ENCODE measurements at places on chromosomes 4 and X. TPM values are rescaled to one million over a fixed set of nuclear protein-coding genes. Genes with fewer than 3 reads are reported as not detected.
A peak's percentile ranks its signal among the peaks of the same experiment; 100 is the strongest.

GRCh38 chrX:148466292-148466691 lies 34.1 kb upstream of the AFF2 start:
- no peak for DNase-seq

GRCh38 chr4:91751961-91752360 lies 551.8 kb upstream of the GRID2 start:
- DNase-seq: no peak

- no peak for DNase-seq
Measured at GRCh38 chr4:79046016-79046592, 106.9 kb upstream of the PAQR3 start.

- DNase-seq: no peak
Measured at GRCh38 chrX:24846550-24847150, 152.9 kb downstream of the POLA1 start.

DNA sequence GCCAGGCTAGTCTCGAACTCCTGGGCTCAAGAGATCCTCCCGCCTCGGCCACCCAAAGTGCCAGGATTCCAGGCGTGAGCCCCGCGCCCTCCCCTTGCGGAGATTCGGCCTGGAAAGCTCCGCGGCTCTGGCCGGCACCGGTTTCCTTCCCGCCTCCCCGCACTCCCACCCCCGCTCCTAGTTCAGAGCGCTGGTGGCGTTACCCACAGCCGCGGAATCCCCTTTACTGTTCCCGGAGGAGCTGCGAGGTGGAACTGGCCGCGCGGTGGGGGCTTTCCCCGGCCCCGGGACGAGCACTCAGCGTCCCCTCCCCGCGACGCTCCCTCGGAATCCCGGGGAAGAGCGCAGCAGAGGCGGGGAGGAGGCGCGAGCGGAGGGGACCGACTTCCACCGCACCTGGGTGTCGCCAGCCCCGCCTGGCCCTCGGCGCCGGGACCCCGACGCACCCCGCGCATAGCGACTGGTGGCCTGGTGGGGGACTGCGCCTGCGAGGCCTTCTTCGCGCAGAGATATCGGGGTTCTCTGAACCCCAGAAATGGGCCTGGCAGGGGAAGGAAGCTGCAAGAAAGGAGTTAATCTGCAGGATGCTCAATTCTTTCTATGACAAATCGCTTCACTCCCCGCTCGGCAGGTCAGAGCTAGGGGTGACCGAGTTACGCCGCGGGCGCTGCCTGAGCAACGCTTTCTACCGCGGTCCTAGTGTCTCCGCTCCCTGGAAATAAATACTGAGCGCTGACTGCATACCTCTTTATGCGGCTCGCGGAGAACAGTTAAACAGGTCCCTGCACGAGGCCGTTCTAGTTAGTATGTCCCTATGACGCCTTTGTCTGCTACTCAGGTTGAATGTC lies 14.6 kb upstream of the SLC25A4 start:
- no peak for DNase-seq

DNA sequence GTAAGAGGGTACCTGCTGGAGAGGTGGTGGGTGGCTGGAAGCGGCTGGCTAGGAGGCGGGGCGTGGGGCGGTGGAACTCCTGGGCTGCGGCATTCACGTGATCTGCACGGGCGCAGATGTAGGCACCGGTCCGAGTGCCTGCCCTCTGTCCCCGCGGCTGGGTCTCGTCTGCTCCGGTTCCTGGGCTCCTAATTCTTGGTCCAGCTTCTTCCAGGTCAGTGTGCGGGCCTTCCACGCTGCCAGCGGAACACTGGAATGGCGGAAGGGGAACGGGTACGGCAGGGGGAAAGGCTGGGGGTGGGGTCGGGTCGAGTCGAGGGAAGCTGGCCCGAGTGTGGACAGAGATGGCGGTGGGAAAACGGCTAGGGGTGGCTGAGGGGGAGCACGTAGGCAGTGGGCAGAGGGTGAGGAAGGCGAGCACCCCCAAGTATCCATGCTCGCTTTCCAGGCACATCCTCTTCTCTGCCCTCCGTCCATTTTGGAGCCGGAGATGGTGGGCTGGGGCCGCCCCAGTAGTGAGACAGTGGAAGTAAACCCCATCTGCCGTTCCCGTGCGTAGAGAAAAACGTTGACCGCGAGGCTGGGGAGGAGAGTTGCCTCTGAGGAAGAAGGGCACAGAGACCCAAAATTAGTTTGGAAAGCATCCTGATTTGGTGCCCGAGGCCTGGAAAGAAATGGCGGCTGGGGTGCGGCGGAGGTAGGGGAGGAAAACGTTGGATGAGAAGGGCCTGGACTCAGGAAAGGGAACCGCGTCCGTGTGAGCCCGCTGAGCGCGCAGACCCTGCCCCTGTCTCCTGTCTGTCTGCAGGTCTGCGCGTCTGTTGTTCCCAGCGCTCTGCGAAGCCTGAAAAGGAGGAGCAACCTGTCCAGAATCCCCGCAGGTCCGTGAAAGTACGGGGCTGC lies at the start of gene TCEAL4:
Gene TCEAL4, plus strand, starts transcription at position 105 of the 903 bp plus-strand sequence. CDS start 1,161 bp downstream, outside the sequence.
- peak; percentile 57 for DNase-seq

DNA sequence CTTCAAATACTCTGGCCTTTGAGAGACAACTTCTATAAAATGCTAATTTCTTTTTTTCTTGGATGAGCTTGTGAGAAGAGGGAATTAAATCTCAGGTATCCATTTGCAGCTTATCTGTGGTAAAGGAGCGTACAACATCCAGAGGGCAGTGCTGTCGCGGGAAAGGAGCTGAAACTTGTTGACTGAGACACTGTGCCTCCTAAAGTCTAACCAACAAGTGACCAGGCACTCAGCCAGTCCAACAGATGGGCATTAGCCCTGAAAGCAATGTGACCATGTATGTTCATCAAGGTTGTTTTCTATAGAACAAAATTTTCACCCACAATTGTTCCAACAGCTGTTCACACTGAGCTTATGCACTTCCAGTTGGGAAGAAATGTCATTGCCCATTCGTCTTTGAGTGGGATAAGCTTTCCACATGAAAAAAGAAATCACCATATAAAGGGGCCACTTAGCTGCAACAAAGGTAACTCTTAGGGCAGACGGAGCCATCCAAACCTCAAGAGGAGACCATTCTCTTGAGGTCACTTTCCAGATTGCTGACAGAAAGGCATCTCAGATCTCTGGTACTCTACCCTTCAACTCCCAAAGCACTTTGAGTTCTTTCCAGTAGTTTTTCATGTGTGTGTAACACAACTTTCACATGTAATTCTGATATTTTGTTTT lies 244.8 kb upstream of the NEIL3 start:
- no peak for DNase-seq

- DNase-seq: no peak
Measured at GRCh38 chr4:175874306-175874705, 62.2 kb upstream of the GPM6A start.

- no peak for DNase-seq
Measured at GRCh38 chr4:16237715-16238114, 11.4 kb upstream of the TAPT1 start.

DNA sequence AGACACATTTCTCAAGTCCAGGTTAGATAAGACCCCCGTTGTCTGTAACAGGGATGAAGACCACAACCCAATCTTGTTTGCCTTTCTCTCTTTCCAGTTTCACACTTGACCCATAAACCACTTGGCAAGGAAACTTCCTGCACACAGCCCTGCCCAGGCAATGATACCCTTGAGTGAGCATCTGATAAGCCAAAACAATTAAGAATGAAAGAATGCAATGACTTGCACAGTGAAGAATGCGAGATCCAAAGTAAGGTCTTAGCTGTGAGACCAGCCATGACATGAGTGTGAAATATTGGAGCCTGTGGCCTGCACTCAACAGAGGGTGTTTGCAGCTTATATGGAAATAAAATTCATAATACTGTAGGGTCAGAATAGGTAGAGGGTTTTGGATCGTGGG lies 37.9 kb upstream of the MXRA5 start:
- DNase-seq: no peak

DNA sequence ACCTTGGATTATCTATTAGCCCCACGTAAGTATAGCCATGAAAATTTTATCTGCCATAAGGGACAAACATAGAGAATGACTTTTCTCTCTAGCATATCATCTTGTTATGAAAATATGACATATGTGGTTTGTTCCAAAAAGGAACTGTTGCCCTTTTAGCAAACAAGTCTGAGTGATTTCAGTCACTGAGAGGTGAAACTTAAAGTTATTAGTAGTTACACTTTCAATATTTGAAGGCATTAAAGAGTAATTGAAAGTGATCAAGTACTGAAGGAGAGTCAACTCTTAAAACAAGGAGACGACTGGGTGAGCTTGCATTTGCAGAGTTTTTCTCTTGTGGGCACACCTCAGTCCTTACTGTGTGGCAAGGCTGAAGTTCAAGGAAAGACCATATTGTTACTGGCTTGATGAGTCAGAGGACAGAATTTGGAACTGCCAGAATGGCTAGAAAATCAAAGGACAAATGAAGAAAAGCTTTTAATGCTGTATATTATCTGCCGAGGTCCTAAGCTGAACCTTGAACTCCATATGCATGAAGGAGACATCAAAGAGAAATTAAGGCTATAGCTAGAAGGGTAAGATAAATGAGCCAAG lies 205.1 kb upstream of the EMCN start:
- no peak for DNase-seq

GRCh38 chrX:64206556-64207162 lies 1.2 kb upstream of the AMER1 start:
- DNase-seq: no peak

GRCh38 chr4:94636004-94636403 lies 121.8 kb upstream of the BMPR1B start:
- DNase-seq: no peak

DNA sequence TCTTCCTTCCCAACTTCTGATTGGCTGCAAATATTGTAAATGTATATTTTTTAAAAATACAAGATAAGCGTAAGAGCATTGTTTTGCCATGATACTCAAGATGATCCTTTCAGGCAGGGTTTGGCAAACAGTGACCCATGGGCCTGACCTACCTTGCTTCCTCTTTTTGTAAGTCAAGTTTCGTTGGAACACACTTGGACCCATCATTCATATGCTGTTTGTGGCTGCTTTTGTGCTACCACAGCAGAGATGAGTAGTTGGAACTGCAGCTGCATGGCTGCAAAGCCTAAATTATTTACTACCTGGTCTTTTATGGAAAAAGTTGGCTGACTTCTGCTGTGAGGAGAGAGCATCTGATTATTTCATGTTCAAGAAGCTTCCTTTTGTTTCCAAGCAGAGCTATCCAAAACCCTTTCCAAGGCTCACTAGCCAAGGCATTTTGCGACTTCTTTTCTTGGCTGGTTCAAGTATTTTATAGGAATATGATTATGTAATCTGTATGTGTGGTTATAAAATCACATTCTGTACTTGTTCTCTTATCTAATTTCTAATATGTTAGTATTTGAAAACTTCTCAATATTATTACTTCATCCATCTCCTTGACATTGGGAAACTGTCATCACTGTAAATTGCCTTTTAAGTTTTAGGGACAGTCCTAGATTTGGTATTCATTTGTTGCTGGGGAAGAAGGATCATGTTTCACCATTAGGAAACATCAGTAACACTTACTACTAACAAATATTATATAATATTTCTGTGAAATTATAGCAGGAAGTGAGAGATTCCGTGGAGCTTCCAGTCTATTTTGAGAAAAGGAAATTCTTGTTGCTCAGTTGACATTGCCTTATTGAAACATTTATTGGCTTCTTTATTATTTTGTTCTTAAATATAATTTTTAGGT lies 109.2 kb downstream of the ARHGAP10 start:
- no peak for DNase-seq

GRCh38 chr4:74197080-74197479 lies 39.2 kb downstream of the MTHFD2L start:
- DNase-seq: no peak

DNA sequence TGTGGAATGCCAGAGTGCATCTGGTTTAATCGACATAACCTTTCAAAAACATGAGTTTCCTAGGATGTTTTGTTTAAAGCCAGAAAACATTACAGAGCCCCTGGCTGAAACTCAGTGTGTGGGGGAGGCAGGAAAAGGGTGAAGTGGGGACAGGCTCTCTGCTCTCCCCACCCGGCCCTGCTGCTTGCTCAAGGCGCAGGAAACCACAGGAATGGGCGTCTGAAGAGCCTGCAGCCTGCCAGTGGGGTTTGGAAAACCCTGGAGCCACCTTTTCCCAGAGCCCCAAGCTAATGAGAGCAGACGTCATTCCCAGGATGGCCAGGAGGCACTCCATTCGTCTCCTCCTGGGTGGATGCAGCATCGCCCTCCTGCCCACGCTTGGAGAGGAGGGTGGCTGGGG lies 240.6 kb downstream of the AFAP1 start:
- peak; percentile 31 for DNase-seq

GRCh38 chrX:104137496-104137895 lies 19.3 kb downstream of the SLC25A53 start:
- DNase-seq: no peak

- DNase-seq: no peak
Measured at GRCh38 chrX:111376897-111377578, 35.0 kb downstream of the DCX start.

GRCh38 chr4:183326853-183327252 lies 4.6 kb upstream of the CLDN24 start:
- DNase-seq: no peak

DNA sequence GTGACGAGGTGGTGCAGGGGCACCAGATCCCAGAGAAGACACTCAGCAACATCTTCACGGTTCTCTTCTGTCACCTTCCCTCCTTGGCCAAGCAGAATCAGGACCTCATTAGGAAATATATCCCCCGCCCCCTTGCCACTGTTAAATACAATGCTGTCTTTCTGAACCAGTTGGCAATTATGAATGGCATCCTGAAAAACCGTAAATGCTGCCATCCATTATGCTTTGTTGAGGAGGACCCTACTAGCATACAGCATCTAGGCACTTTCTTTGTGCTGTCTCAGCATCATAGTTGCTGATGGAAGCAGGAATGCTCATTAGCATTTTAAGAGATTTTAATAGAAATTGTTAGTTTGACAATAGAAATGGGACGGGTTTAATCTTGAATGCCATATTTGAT lies 138.5 kb downstream of the DCLK2 start:
- no peak for DNase-seq

DNA sequence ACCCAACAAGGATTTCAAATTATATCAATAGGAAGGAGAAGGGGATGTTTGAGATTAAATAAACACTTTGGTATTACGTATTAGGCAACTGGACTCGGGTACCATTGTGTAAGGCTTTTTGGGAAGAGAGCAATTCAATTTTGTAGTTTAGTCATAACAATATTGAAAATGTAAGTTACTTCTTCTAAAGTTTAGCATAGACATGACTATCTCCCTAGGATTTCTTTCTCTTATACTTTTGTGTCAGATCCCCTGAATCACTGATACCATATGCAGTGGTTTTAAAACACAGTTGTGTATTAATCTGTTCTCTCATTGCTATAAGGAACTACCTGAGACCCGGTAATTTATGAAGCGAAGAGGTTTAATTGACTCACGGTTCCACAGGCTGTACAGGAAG lies 123.8 kb upstream of the FAM9C start:
- DNase-seq: no peak

DNA sequence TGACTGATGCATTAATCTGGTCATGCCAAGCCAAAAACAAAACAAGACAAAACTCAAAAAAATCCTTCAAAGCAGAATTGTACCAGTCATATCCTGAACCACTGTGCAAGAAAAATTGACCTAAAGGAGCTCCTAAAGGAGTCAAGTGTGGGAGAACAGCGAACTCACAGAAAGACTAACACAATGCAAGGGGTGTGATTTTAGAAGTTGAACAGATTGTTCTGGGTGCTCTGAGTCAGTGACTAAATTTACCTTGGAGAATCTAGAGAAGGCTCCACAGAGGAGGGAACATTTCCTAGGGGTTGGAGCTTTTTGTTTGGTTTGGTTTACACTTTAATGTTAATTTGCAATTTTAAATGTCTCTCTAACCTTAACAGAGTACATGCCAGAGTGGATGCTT lies 48.9 kb upstream of the PHF8 start:
- DNase-seq: no peak

The DCAF12L2 gene
- total RNA-seq: 0.46 TPM

The UCP1 gene
- not detected for total RNA-seq

The MAP7D2 gene
- total RNA-seq: 5.2 TPM

The UGT2B10 gene
- total RNA-seq: 10.2 TPM

The PDZD4 gene
- total RNA-seq: 15.1 TPM

The EVC2 gene
- 7.1 TPM for total RNA-seq

The OTUD6A gene
- not detected for total RNA-seq

The F8 gene
- 5.5 TPM for total RNA-seq
